ENCODE measurements at places on chromosomes 11 and 22.

DNA sequence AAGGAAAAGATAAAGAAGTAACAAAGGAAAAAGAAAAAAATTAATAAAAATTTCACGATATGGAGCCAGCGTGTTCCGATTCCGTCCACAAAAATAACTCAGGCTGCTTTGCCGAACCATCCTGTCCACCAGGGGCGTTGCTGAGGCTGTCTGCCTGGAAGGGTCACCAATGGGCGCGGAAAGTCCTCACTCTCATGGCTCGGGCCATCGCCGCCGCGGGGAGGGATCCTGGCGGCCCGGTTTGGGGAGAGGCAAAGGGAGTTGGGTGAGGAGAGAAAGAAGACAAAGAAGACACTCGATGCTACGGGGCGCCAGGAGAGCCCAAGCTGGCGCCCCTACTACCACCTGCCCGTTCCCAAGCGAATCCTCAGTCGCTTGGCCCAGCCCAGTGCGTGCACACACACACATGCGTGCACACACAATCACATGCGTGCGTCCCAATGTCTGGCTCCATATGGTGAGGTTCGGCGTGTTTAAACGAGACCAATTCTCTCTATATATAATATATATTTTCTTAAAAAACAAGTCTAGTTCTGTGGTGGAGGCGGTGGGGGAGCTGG lies 5.6 kb upstream of the PYGM start:
- peak; percentile 52 for DNase-seq

GRCh38 chr11:76724171-76724768 lies 53.7 kb upstream of the LRRC32 start:
- no peak for DNase-seq

- no peak for DNase-seq
These were observed 57.2 kb upstream of the LRRC55 start for GRCh38 chr11:57124505-57124904.

- no peak for DNase-seq
These were observed 87.5 kb downstream of the PRMT3 start for GRCh38 chr11:20474882-20475517.

DNA sequence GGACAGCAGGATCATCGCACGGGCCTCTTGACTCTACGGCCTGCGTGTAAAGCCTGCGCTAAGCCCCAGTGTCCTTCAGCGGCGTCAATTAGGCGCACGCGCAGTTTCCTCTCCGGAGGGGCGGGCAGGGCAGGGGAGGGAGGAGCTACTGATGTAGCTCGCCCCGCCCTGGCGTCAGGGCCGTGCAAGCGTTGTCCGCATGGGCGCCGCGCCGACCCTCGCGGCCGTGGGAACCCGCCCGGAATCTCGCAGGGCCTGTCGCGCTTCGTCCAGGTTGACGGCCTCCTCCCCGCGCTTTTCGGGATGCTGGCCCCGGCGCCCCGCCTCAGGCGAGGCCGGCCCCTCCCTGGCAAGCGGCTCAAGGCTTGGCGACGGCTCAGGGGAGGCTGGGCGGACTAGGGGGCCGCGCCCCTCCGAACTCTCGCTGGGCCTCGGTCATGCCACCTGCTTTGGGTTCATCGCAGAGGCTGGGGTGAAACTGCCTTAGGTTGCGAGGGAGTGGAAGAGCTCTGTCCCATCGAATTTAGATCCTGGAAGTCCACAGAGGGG lies 61.1 kb downstream of the ST3GAL4 start:
- peak; percentile 79 for DNase-seq

- no peak for DNase-seq
These were observed 8.3 kb upstream of the MIEF1 start for GRCh38 chr22:39493759-39494158.

DNA sequence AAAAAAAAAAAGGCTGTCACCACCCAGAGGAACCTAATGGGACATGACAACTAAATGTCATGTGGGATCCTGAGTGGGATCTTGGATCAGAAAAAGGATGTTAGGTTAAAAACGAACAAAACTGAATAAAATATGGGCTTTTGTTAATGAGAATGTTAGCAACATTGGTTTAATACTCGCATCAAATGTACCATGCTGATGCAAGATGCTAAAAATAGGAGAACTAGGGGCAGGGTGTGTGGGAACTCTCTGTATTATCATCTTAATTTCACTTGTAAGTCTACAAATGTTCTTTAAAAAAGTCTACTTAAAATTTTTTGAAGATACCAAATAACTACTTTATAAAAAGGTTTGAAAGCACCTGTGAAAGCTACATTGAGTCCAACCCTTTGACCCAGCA lies 88.8 kb upstream of the PRR5 start:
- no peak for DNase-seq

- no peak for DNase-seq
These were observed 91.9 kb downstream of the CSTPP1 start for GRCh38 chr11:47028195-47029093.

GRCh38 chr11:47536915-47537314 lies 16.0 kb downstream of the CELF1 start:
- DNase-seq, result no peak

DNA sequence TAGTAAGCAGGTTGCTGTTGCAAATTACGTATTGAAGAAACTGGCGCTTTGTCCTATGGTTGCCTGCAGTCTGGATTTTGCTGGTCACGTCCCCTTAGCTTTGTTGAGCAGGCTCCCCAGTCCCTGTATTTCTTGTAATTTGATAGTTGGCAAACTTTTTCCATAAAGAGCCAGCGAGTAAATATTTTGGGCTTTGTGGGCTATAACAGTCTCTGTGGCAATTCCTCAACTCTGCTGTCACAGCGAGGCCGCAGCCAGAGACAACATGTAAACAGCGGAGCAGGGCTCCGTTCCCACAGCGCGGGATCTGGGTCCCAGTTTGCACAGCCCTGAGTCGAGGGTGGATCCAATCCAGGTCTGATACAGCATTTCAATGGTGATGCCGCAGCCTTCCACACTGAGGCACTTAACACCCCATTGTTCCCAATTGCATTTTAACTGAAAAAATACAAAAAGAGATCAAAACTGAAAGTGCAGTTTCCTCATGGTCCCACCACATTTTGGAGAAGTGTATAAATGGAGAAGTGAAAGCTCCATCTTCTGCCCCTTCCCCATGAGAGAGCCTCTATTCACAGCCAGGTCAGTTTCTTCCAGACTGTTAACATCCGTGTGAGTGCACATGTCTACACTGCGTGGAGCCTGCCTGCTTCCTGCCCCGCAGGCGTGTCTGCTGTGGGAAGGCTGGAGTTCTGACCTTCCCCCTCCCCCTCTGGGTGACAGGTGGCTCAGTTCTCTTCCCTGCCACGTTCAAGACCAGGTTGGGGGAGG lies 89.1 kb downstream of the RPS6KA4 start:
- DNase-seq, result no peak

GRCh38 chr11:124915541-124916369 lies 3.3 kb upstream of the HEPN1 start:
- no peak for DNase-seq

- no peak for DNase-seq
These were observed 33.8 kb downstream of the CEP164 start for GRCh38 chr11:117361432-117361831.

GRCh38 chr11:43537833-43538615 lies 142.5 kb upstream of the HSD17B12 start:
- no peak for DNase-seq

DNA sequence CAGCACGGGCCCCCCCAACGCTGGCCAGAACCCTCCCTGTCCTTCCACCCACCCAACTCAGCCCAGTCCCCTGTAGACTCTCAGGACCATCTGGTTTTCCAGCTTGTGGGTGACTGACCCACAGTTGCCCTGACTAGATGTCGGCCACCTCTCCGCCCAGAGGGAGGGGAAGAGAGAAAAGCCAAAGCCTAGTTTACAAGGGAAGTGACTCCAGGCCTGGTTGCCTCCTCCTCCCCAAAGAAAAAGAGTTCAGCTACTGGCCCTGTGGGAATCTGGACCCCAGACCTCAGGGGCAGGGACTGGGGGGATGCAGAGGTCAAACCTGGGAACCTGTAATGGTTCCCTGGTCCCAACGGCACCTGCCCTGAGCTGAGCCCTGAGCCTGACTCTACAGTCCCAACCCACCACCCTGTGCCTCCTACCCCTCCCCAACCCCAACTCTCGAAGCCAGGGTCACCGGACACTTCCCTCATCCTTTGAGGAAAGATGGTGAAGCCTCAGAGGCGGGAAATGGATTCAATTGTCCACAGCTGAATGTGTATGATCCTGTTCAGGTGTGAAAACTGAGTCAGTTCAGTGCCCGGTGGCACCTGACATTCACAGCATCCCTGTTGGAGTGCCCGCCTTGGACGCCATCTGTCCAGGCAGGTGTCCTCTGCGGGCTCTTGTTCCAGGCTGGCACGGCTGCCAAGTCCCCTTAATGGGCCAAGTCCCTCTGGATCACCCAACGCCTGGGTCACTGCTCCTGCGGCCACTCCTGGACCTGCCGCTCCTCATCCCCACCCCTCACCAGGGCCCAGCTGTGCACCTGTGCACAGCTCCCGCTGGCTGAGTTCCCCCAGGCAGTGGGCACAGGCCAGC lies 21.0 kb upstream of the WNT7B start:
- DNase-seq, result no peak

GRCh38 chr11:106974831-106975230 lies 43.4 kb downstream of the GUCY1A2 start:
- no peak for DNase-seq

- DNase-seq, result no peak
These were observed 44.0 kb downstream of the GRAMD1B start for GRCh38 chr11:123473941-123474677.

DNA sequence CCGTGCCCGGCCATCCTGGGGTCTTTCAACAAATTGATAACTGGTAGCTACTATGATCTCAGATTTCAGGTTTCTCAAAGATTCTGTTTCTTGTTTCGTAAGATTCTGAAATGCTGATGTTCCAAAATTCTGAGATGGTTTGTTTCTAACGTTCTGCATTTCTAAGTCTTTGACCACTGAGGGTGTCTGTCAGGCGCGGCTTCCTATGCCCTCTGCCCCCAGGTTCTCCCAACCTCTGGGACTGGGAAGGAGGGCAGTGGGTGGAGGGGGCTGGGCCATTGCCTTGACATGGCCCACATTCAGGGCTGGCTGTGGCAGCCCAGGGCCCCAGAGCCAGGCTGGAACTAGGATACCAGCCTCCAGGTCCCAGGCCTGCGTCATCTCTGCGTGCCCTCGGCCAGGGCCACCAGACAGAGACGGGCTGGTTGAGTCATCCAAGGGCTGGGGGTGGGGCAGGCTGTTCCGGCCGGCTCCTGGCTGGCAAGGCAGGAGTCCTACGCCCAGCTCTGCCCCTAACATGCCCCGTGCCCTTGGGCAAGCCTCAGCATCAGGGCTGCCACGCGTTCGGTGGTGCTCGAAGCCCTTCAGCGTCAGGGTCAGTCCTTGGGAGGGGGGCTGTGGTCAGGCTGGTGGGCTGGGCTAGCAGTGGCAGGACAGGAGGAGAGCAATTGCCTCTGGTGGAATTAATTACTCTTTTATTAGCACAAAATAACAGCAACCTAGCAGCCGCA lies 5.2 kb downstream of the TMEM134 start:
- no peak for DNase-seq

GRCh38 chr11:70020336-70021214 lies 57.5 kb upstream of the ANO1 start:
- no peak for DNase-seq

DNA sequence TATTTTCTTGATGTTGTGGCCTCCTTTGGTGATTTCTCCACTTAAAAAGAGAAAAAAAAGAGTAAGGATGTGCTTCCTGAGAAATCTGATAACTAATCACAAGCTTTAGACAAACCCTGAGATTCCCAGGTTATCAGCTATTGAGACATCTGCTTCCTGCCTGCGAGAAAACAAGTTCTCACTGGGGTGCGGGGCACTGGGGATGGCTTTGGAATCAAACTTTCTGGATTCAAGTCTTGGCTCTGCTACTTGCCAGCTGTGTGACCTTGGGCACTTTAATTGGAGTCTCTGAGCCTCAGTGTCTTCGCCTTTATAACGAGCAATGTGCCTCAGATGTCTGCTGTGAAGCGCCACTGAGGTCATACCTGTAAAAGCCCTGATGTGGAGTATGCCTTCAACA lies 152.5 kb upstream of the NAV2 start:
- no peak for DNase-seq

GRCh38 chr11:114250993-114251814 lies 45.0 kb upstream of the NNMT start:
- no peak for DNase-seq

DNA sequence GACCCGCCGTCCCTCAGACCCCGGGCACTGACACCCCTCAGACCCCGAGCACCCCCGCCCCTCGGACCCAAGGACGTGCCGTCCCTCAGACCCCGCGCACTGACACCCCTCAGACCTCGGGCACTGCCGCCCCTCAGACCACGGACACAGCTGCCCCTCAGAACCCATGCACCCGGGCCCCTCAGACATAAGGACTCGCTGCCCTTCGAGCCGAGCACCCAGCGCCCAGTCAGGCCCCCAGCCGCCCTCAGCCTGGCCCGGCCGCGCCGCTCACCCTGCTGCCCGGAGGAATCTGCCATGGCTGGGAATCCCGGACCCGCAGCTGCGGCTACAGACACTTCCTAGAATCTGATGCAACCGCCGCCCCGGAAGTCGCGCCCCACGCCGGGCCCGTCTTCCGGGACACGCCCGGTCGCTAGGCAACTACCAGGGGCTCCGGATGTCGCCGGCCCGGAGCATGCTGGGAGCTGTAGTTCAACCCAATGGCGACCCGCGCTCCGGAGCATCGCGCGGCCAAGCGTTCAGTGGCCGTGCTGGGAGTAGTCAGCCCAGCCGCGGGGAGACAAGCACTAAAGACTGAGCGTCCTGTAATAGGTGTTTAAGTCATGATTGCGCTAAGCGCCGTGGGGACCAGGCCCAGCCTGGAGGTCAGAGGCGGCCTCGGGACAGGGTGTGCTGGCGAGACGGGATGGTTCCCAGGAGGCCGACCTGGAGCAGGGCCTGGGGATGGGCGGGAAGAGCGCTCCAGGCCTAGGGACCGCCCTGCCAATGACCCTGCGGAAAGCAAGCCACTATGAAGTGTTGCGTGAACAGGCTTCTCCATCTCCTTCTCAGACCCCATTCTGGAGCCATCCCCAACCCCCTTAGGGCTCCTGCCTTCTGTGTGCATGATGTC lies at the start of gene CARS1:
TSS of gene CARS1 (minus strand) at position 355 of the 895 bp plus-strand sequence. CDS start at position 299, 56 bp downstream.
- DNase-seq, result peak; percentile 97

DNA sequence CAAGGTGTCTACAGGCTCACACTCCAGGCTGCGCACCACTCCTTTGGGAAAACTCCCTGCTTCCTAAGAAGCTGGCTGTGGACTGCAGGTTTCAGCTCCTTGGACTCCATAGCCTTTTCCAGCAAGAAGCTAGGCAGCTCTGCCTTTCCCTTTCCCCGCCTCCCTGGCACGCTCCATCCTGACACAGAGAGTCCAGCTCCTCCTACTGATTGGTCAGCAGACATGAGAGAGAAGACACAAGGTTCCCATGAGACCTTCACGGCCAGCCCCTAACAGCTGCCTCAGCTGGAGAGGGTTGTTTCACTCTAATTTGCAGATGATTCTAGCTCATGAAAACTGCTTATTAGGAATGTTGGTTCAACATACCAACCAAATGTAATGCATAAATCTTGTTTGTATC lies 27.6 kb downstream of the TENM4 start:
- DNase-seq, result no peak

GRCh38 chr11:77418971-77419597 lies 54.8 kb downstream of the PAK1 start:
- DNase-seq, result no peak

DNA sequence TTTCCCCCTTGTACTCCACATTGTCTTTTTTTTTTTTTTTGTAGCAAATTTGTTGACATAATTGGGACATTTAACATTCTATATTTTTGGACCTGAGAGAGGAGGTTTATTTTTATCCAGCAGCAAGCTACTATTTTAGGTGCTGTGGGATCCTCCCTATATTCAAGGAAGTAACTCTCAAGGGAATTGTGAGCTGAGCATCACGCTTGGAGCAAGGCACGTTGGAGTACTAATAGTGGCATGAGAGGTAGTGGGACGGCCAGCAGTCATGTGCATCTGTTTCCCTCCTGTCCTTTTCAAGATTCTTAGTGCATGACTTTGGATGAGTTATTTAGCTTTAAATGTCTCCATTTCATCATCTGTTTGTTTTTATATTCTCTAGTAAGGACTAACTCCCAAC lies 52.3 kb downstream of the EXT2 start:
- DNase-seq, result no peak

Data from natural killer cell treated with Interleukin-12 subunit alpha and Interleukin-12 subunit beta and Interleukin-15 and Interleukin-18, amount 100 ng/mL, for 72 hours (primary cell).